Putamen (tissue), 1 donor: ENCODE measurements at places on chromosomes 3 and 15.

GRCh38 chr15:72285927-72286516, 13.7 kb upstream of the PARP6 start:
- no peak for DNase-seq

DNA sequence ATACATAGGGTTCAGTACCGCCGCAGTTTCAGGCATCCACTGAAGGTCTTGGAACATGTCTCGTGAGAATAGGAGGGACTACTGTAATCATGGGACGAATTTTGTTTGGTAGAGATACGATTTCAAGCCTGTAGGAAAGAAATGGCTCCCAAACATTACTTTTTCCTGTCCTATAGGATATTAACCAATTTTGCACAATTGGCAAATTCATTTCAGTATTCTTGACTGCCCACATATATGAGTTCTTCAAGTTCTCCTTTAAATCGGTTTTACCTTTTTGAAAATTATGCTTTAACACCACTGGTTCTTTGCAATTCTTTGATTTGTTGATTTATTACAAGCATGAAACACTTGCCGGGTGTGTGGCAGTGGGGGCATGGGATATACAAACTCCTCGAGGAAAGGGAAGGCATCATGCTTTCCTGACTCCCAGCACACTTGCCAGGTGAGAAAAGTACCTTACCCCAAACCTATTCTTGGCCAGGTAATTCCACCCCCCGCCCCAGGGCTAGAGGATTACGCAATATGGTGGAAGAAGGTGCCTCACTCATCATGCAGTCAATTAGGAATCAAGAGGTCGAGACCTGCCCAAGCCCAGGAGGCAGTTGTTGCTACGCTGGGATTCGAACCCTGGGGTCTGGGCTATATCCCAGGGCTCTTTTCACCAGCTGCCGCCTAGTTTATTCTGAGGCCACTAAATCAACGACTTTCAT, 584 bp upstream of the LARS2 start:
- DNase-seq, result no peak

GRCh38 chr3:193872265-193872753, 263.6 kb upstream of the HES1 start:
- DNase-seq, result no peak

DNA sequence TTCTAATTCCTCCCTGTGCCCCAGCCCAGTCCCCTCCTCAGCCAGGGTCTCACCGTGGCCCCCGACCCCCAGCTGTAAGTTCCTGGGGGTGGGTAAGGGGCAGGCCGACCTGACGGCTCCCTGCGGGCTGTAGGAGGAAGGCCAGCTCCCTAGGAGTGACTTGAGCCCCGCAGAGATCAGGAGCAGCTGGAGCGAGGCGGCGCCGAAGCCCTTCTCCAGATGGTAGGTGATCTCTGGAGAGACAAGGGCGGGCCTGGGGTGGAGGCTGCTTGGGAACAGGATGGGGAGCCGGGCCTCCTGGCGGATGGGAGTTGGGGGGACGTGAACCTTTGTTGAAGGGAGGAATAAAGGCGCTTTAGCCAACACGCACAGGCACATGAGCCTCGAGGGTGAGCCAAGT, 4.2 kb downstream of the SLC28A1 start:
- DNase-seq, result no peak

DNA sequence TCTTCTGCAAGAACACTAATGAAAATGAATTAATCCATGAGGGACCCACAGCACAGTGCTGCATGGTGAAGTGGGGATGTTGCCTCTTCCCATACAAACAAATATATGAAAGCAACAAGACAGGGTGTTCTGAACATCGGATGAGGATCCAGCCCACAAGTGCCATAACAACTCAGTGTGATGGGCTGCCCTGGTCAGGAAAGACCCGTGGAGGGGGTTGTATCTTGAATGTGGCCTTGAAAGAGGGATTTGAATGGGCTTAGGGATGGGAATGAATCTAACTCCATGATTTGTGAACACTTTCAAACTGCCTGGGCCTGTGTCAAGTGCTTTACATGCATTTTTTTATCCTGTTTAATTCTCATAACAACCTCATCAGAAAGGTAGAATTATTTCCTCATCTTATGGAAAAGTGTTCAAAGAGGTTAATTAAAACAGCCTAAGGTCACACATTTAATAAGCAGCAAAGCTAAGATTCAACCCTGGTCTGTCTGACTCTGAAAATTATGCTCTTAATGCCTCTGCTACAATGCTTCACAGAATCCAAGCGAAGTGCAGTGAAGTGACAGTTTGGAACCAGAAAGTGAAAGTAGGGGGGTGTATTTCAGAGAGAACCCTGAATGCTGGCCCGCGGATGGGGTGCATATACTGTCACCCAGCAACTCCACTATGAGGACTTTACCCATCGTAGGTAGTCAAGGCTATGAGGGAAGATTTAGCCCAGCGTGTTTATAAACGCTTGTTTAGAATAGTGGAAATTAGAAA, 65.6 kb upstream of the HEG1 start:
- no peak for DNase-seq

GRCh38 chr3:191301017-191301416, 28.2 kb upstream of the CCDC50 start:
- DNase-seq, result no peak

- DNase-seq, result no peak
These were observed 30.3 kb downstream of the HCLS1 start for GRCh38 chr3:121630355-121630754.

- no peak for DNase-seq
These were observed 204.2 kb downstream of the NFKBIZ start for GRCh38 chr3:102053375-102053989.

- no peak for DNase-seq
These were observed 28.6 kb downstream of the LRTM1 start for GRCh38 chr3:54899273-54899672.

DNA sequence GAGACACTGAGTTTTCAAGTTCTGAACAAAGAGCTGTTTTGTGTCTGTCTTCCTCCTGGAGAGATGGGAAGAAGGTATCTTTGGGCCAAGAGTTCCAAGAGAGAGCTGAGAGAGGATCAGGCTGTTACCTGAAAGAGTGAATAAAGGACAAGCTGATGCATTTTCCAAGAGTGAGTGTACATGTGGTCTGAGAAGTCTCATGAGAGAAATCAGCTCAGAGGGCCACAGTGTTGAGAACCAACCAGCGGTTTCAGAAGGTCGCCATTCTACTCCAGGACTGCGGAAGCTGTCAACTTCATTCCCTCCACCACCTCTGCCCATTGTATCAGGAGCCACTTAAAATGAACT, 42.7 kb upstream of the PPP2R3A start:
- DNase-seq, result no peak

DNA sequence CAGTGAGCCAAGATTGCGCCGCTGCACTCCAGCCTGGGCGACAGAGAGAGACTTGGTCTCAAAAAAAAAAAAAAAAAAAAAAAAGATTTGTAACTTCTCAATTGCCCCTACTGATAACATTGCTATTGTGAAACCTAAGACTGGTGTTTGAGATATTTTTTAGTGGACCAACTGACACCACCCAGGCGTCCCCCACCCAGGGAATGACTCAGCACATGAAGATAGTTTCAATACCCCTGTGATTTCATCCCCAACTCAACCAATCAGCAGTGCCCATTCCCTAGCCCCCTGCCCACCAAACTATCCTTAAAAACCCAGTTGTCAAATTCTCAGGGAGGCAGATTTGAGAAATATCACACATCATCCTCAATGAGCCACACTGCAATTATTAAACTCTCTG, 76.9 kb downstream of the TTBK2 start:
- no peak for DNase-seq

DNA sequence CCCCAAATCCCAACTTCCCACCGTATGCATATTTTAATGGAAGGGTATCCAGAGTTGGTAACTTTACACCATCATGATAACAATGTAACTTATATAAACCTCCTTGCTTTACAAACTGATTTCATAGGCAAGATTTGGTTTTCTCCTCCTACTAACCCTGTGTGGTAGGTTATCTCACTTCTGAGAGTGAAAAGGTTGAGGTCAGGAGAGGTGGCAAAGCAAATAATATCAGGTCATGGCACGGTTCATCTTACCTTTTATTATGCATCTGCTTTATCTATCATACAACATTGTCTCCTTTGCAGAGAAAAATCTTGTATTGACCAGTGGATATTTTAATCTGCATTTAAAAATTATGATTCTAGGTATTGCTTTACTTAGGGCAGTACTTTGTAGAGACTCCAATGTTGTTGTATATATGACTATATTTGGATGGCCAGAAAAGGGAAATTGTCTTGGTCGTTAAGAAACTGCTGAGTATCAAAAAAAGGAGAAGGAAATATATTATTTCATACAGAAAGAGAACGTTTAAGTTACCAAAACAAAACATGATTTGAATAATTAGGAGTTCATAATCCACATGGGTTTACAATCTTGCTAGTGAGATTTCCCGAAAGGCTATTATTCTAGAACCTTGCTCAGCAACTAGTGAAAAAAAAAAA, 30.4 kb downstream of the NFKBIZ start:
- DNase-seq, result no peak

DNA sequence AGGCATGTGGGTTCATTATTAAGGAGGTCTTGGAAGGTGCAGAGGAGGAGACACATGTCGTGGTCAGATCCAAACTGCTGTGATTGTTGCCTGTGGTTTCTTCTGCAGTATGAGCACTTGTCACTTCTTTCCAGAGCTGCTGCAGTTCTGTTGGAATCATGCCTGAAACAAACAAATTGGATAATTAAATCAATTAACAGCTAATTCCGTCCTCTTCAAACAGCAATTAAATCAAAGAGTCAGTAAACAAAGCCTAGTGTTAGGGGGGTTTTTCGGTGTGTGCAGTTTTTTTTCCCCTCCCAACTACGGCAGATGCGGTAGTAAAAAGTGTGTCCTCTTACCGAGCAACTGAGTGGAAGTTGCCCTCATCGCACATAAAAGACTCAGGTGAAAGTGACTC, 542.2 kb downstream of the FOXP1 start:
- DNase-seq, result no peak

DNA sequence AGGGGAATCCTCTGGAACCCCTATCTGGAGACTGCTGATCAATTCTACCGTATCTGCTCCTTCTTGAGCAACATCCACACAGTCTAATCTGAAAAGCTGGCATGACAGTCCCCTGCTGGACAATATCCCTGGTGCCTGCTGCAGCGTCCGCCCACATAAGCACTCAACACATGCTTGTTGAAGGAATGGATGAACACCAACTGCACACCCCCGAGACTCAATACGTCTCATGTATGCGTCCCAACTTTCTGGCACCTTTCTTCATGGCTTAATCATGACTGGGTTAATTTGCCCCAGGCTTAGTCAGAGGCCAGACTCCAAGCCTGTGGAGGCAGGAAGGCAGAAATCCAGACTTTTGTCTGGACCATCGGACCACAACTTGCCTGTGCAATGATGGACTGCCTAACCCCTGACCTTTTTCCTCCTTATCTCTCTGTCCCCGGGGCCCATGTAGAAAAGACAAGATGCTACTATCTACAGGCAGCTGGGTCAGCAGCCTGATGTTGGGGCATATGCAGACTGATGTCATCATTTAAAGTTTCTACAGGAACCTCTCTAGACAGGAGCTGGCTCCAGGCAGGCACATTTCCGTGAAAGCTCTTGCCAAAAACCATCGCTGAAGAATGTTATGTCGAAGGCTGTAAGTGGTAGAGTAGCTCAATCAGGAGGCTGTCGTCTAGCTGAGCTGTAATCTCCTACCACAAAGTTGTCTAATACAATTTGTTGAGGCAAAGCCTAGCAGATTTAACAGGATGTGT, 114.1 kb upstream of the TPM1 start:
- no peak for DNase-seq

- peak; percentile 62 for DNase-seq
These were observed 5.9 kb upstream of the CALML4 start for GRCh38 chr15:68210821-68211655.

GRCh38 chr3:11932636-11933035, 71.6 kb upstream of the SYN2 start:
- no peak for DNase-seq

- DNase-seq, result peak; percentile 92
These were observed 748.5 kb downstream of the ROBO1 start for GRCh38 chr3:79019137-79019923.

GRCh38 chr3:147797095-147797494, 387.9 kb downstream of the ZIC1 start:
- DNase-seq, result peak; percentile 12

DNA sequence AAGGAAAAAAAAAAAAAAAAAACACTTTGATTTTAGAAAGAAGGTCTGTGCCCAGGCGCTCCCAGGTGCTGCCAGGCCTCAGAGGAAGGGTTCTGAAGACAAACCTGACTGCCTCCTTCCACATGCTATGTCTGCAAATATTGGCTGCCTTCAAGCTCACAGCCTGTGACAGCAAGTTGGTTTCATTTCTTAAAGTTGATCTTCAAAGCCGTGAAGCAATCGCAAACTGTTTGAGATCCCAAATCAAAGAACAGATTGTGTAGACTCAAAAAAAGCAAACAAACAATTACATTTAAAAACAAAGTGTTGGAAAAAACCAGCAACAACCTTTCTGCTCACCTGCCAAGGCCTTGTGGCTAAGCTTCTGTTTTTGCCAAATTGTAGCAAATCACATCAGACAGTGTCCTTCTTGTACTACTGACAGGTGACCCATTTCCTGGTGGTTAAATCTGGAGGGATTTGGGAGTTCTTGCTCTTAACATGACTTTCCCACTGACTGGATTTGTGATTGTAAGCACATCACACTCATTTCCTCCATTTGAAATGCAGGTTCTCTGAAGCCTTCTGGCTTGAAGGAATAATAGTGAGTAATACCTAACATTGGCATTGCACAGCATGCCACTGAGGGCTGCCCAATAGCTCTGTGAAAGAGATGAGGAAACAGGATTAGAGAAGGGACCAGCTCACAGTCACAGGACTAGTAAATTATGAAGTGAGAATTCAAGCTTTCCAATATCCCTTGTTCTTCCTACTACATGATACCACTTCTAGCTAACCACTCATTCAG, 502.4 kb downstream of the LPP start:
- no peak for DNase-seq

DNA sequence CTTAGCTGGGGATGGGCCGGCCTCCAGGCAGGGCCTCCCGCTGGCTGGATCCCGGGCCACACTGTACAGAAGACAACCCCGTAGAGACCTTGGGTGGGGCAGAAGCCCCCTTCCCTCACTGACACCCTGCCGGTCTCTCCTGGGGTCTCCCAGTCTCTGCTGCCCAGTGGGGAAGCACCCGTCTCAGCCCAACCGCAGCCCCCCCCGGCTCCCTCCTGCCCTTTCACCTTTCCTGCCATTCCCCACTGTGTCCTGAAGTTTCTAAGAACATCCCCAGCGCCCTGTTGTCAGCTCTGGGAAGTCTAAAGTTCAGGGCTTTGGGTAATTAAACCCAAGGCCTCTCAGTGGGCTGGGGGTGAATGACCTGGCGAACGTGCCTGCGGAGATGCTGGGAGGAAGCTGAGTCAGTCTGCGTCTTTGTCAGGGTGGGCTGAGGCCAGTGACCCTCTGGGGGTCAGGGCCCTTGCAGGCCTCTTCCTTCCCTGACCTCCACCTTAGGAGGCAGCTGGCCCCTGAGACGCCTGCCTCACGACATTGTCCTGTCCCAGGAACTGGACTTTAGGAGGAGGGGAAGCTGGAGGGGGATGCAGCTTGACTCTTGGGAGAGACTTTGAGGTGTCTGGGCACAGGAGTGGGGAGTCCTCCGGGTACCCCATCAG, 1.4 kb upstream of the SLC51A start:
- no peak for DNase-seq

DNA sequence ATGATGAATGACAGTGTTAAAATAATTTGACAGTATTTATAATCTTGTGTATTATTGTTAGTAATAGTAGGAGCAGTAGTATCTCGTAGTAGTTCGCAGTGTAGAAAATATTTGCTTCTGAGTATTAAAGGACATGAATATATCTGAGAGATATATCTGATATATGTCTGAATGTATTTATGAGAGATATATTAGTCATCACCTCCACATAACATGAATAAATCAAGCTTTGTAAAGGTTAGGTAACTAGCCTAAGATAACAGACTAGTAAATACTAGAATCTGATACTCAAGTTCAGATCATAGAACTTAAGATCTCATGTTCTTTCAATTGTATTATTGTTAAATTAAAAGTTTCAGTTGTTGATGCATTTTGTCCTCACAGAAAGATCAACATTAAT, 130.5 kb downstream of the UBE2E2 start:
- no peak for DNase-seq
